ENCODE measurements at places on chromosomes 7 and 10.

DNA sequence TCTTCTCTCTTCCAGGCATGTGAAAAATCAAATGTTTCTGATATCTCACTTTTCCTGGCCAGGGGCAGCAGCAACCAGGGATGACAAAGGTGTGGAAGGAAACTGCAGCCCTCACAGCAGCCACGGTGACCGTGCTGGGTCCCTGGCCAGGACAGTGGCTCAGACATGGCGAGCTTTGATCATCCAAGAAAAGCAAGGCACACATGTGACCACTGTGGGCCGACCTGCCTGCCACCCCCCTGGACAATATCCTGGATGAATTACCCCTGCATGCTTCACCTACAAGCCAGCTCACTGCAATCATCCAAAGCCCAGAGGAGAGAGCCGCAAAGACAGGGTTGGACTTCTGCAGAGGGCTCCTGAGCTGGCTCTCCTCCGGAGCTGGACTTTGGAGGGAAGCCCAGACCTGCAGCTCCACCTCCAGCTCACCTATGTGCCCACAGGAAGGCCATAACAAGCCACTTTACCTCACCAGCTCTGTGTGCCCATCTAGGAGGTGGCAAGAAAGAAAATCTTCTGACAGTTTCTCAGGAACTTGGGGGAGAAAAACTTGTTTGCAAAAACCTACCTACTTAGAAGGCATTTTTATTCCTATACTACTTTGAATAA, 2.7 kb downstream of the CHST15 start:
- DNase-seq: no peak

GRCh38 chr10:52071814-52072213, 242.3 kb upstream of the DKK1 start:
- no peak for DNase-seq

DNA sequence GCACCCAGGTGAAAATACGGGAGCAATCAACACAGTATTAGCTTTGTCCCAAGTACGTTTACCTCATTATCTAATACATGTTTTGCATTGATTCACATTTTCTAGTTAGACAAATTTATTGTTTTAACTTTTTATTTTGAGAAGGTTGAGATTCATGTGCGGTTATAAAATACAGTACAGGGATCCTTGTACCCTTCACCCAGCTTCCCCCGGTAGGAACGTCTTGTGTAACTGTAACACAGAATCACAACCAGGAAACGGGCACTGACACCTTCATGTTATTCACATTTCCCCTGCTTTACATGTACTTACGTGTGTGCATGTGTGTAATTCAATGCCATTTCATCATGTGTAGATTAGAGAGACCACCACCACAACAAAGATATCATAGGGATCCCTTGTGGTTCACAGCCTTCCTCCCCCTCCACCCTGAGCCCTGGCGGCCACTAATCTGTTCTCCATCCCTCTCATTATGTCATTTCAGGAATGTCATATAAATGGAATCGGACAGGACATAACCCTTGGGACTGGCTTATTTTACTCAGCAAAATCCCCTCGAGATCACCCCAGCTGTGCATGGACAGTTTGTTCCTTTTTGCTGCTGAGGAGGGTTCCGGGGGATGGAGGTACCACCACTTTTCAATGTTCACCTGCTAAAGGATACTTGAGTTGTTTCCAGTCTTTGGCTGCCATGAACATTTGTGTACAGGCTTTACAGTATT, 46.5 kb upstream of the C10orf71 start:
- no peak for DNase-seq

- DNase-seq: no peak
Observed at GRCh38 chr7:77316219-77316978, 99.8 kb downstream of the GSAP start.

DNA sequence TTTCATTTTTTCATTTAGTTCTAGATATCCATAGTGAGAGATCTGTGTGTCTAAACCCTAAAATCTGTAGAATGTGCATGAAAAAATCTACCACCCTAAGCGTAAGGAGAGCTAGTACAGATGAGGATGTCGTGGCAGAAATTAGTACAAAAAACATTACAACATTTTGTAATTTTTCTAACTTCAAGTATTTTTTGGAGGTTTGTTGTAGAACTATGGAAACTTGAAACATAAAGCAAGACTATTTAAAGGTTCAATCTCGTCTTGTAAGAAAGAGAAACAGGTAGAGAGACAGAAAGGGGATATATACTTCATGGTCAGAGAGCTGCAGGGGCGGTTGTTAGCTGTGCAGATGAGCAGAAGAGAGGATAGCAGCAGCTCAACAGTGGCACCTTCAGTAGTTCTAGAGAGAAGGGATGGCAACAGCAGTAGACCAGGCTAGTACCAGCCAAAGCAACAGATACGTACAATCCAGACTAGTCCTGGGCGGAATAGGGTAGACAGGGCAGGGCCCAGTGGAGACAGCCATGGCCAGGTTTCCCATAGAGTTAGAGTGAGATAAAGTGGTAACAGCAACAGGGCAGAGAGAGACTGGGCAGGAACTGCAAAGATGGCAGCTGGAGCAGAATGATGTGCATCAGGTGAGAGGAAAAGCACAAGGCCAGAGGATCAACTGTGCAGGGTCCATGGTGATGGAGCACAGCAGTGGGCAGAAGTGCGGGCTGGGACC, 145.2 kb downstream of the FRMD4A start:
- no peak for DNase-seq

GRCh38 chr10:58590152-58590840, 77.6 kb downstream of the BICC1 start:
- no peak for DNase-seq

- no peak for DNase-seq
Observed at GRCh38 chr7:148391591-148391990, 199.0 kb upstream of the C7orf33 start.

- DNase-seq: no peak
Observed at GRCh38 chr7:120185940-120186682, 86.9 kb upstream of the KCND2 start.
